Stimulated activated CD4-positive, alpha-beta T cell treated with anti-CD3 and anti-CD28 coated beads, TNF-alpha, amount 100 ng/mL, for 4 hours (primary cell): ENCODE measurements at places on chromosomes 2 and 18.

DNA sequence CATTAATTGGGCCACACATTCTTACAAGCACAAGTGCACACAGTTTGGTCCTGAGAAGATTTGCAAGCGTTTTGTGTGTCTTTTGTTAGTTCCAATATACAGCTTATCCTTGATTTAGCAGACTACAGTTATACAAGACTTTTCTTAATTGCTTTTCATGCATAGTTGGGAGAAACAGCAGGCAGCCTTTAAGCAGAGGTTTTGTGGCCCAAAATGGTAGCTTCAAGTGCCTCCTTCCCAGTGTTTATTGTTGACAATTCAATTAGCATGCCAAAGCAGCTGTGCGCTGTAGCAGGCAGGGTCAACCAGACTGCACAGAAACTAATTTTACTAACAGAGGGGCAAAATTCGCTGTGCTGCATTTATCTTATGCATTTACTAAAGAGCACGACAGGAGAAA is 47.5 kb downstream of the FRZB start:
- no peak for DNase-seq

DNA sequence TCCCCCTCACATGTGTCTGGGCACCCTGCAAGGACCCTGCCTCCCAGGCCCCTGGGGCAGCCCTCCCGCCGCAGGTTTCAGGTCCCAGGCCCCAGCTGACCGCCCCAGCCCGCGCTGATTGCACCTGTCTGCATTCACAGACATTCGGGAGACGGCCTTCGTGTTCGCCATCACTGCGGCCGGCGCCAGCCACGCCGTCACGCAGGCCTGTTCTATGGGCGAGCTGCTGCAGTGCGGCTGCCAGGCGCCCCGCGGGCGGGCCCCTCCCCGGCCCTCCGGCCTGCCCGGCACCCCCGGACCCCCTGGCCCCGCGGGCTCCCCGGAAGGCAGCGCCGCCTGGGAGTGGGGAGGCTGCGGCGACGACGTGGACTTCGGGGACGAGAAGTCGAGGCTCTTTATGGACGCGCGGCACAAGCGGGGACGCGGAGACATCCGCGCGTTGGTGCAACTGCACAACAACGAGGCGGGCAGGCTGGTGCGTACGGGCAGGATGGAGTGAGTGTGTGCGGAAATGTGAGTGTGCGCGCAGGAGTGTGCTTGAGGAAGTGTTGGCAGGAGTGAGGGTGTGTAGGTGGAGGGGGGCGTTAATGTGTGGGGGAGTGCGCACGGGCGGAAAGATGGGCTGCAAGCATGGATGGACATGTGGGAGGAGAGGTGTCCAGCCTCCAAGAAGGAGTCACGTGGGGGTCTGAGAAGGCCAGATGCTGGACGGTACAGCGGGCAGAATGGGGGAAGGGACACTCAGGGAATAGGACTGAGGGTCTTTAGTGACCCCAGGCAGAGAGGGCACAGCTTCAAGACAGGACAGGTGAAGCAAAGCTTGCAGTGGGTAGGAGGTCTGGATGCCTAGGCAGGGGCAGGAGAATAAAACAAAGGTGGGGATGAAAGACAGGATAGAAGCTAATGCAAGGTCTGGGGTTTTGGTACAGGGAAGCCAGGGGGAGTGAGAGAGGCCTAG is 9.0 kb upstream of the WNT10A start:
- DNase-seq: no peak

DNA sequence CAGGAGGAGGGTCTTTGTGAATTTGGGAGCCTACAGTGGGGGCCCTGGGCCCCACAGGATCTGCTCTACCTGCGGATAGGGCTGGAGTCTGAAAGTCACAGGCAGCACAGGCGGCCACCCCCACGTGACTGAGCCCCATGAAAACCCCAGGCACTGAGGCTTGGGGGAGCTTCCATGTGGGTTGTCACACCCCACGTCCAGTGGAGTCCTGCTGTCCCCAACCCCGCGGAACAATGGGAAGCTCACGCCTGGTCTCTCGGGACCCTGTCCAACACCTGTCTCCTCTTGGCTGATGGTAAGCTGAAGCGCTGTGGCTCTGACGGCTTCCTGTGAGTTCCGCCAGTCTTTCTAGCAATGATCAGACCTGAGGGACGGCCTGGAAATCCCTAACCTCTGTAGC is 85.8 kb downstream of the PTGR3 start:
- no peak for DNase-seq

- no peak for DNase-seq
Observed at GRCh38 chr2:69340101-69340775, 46.8 kb downstream of the GFPT1 start.

- no peak for DNase-seq
Observed at GRCh38 chr2:28342081-28342967, 50.3 kb upstream of the FOSL2 start.

- no peak for DNase-seq
Observed at GRCh38 chr18:56083097-56083521, 495.1 kb upstream of the TCF4 start.

- DNase-seq: no peak
Observed at GRCh38 chr2:190352668-190353536, 9.5 kb downstream of the INPP1 start.

GRCh38 chr2:108288534-108289106 is at the start of gene SULT1C2:
TSS of gene SULT1C2 (plus strand) at chr2:108288895. CDS start at chr2:108293668, 4,773 bp downstream.
- no peak for DNase-seq

GRCh38 chr18:3993941-3994687 is 461.0 kb downstream of the DLGAP1 start:
- DNase-seq: no peak

DNA sequence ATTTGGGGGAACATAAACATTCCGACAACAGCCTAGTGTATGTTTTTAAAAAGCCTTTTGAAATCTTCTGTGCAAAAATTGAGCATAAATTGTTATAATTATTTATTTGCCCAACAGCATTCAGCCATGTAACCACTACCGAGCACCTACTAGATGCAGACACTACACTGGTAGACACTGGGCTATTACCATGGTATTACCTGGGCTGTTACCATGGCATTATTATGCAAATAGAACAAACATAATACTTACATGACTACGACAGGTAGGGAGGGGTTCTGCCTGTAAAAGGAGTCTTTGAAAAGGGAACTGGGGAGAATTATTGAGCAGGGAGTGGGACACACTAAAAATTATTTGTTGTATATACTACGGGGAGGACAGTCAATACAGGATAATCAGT is 116.4 kb downstream of the MREG start:
- no peak for DNase-seq

- no peak for DNase-seq
Observed at GRCh38 chr2:95738301-95738700, 146.5 kb downstream of the TRIM43 start.

DNA sequence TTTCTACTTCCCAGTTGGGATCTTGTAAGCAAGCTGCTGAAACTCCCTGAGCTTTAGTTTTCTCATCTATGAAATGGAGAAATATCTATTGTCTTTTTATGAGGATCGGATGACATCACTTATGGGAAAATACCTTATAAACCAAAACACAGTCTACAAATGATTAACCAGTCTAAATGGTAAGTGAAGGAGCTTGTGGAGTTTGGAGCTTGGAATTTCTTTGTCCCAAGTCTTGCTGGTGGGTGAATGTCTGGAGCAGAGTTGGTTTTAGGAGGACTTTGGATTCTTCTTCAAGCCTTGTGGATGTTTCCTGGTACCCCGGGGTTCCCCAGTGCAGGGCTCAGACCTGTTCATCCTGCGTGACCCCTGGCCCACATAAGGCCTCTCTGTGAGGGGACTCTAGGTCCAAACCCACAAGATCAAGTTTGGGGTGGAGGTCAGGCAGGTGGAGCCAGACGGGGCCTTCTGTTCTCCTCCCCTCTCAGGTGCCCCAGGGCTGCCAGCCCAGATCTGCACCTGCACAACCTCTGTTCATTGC is 43.2 kb downstream of the FOSL2 start:
- DNase-seq: no peak

DNA sequence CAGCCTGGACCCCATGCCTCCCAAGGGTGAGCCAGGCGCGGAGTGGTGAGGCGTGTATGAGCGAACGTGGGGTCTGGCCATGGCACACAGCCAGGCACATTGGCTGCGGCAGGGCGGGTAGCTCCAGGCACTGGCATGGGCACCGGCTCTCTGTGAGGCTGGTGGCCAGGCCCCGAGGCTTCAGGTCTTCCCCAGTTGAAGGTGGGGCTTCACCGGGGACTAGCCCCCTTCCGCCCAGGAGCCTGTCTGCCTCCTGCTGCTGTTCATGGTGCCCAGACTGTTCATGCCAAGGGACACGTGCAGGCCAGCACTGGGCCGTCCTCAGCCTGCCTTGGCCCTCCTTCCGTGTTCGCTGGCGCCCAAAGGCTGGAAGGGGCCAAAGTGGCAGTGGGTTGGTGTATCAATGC is 26.8 kb downstream of the DDX1 start:
- DNase-seq: no peak

GRCh38 chr2:127061375-127062273 is 45.3 kb downstream of the BIN1 start:
- no peak for DNase-seq

DNA sequence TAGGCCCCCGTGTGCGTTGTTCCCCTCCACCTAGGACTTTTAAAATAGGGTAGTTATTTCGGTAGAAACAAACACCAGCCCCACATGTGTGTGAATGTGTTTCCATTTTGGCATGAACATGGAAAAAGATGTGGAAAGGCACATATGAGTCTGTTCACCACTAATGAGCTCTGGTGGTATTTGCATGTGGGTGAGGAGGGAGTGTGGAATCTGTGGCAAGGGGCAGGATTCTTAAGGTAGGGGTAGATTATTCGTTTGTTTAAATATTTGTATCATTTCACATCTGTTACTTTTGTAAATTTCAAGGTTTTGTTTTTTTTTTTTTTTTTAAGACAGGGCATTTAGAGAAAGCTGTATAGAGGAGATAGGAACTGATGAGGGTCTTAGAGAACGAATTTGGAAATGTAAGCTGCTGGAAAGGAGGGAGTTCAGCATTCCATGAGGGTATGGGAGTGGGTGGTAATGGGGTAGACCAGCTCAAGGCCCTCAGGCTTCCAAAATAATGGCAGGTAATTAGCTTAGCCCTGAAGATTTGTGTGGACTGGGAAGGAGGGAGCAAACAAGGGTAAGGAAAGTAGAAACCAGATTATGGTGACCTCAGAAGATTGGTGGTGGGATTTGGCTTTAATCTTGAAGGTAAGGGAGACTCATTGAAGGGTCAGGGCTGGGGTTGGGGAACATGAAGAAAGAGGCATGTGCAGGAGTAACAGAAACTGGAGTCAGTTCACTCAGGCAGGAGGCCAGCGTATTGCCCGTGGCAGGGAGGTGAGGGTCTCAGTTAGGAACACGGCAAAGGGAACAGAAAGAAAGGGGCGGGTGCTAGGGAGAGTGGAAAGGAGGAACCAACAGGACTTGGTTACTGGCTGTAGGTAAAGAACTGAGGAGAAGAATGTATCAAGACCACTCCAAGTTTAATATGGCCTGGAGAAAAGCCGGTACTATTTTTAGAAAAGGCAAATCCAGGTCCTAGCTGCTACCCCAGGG is 123.6 kb downstream of the PLB1 start:
- no peak for DNase-seq

DNA sequence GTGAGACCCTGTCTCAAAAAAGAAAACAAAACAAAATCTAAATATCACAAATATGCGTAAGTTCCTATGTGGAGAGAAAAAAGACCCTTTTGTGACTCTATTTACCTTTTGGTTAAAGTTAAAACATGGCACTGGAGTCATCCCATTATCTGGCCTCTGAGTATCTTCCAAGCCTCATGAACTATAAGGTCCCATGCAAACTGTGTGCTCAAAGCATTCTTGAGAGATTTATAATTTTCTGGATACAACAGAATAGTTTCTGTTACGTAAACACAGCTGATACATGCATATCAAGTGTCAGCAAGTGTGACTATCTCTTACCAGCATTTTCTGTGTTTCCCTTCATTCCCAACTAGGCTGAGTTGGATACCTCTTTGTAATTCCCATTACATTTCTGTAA is 8.8 kb upstream of the NOSTRIN start:
- no peak for DNase-seq

DNA sequence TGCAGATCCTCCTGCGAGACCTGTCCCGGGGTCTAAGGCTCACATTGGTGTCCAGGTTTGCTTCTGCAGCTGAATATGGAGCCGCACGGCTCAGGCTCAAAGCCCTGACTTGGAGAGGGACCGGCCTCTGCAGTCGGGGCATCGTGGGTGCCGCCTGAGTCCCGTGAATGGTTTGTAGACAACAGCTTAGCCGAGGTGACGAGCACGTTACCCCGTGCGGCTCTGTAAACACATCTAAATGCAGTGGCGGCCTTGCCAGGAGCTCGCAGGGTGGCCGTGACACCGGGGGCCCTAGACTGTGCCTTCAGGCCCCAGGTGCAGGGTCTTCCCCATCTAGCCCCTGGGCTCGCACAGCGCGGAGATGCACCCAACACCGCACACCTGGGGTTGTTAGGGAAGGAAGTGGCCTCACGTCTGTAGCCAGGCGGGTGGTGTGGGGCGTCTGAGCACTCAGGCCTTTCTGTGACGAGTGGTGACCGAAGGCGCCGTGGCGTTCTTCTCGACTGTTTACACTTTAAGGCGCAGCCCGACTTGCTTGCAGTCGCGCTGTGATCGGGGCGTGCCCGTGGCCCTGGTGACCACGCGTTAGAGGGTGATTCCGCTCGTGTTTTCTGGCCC is 91.6 kb downstream of the NFATC1 start:
- no peak for DNase-seq

DNA sequence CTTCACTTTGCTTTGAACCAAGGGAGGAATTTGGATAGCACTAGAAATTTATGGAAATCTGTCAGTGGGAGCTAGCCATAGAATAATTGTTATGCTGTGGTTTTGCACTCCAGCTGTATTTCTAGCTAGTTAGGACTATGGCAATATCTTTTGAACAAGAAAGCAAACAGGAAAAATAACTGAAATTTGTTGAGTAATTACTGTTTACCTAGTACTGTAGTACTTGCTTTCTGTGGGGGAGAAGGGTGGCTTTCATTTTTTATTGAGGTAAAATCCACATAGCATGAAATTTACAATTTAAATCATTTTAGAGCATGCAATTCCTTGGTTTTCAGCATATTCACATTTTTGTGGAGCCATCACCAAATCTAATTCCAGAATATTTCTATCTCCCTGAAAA is 28.4 kb downstream of the MBD5 start:
- DNase-seq: no peak
